ENCODE measurements at places on chromosomes 13 and 19.

DNA sequence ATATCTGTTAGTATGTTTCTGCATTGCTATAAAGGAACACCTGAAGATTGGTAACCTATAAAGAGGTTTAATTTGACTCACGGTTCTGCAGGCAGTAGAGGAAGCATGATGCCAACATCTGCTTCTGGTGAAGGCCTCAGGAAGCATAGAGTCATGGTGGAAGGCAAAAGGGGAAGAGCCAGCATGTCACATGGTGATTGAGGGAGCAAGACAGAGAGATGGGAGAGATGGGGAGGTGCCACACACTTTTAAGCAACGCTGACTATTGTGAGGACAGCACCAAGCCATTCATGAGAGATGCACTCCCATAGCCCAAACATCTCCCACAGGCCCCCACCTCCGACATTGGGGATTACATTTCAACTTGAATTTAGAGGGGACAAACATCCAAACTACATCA is 32.8 kb downstream of the COG6 start:
- DNase-seq, result no peak

GRCh38 chr13:97253581-97254293 is 31.6 kb downstream of the MBNL2 start:
- DNase-seq, result no peak

DNA sequence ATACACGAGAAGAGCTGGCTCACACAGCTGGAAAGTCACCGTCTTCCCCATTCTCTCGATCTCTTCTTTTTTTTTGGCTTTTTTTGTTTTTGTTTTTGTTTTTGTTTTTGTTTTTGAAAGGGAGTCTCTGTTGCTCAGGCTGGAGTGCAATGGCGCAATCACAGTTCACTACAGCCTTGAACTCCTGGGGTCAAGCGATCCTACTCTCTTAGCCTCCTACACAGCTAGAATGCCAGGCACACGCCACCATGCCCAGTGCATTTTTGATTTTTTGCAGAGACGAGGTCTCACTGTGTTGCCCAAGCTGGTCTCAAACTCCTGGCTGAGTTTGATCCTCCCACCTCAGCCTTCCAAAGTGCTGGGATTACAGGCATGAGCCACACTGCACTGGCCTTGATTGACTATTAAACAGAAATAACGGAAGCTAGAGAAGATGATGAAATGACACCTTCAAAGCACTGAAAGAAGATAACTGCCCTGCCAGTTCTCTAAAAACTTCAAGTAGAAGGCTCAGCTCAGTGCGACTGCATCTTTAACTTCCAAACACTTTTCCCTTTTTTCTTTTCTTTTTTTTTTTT is 4.0 kb downstream of the FXYD3 start:
- no peak for DNase-seq

GRCh38 chr19:28020619-28021258 is 1192.2 kb downstream of the UQCRFS1 start:
- DNase-seq, result no peak

DNA sequence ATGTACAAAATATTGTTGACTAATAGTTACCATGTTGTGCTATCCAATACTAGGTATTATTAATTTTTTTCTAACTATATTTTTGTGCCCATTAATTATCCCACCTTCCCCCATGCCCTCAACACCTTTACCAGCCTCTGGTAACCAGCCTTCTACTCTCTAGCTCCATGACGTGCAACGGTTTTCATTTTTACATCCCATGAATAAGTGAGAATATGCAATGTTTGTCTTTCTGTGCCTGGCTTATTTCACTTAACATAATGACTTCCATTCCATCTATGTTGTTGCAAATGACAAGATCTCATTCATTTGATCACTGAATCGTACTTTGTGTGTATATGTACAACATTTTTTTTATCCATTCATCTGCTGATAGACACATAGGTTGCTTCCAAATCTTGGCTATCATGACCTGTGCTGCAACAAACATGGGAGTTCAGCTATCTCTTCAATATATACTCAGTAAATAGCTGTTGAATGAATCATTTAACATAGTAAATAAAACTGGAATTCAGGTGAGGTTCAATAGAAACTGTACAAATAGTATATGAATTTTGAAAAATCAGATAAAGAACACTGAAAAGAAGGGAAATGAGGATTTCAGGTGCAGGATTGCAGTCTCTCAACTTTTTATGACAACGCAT is 509.0 kb upstream of the MIR17HG start:
- no peak for DNase-seq

DNA sequence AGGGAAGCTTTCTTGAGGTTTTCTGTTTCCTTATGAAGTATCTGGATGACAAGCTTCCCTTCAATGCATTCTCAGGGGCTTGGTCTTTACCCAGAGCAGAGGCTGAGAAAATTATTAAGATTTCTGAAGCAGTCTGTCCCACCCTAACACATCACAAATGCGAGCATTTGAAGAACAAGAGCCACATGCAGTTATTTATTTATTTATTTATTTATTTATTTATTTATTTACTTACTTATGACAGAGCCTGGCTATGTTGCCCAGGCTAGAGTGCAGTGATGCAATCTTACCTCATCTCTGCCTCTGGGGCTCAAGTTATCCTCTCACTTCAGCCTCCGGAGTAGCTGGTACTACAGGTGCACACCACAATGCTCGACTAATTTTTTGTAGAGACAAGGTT is 38.4 kb downstream of the SPRYD7 start:
- DNase-seq, result no peak
